Naive thymus-derived CD4-positive, alpha-beta T cell (primary cell): ENCODE measurements at places on chromosomes 5 and 9. TPM values are rescaled to one million over a fixed set of nuclear protein-coding genes. Genes with fewer than 3 reads are reported as not detected.

DNA sequence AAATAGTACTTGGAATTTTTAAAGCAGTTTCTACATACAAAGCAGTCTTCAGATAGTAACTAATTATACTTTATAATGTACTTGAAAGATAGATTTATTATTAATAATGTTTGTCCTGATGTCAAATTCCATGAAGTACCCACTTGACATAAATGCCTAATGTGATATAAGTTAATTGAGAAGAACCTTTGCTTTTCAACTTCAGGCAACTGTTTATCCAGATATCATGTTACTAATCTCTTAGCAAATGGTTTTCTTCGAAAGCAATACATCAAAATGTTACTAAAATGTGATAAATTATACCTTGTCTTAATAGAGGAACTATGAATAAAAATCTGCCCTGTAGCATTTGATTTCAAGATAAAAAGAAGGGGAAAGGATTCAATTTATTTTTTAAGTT lies 146.8 kb upstream of the FBXL17 start:
- DNase-seq, result no peak
- no peaks in the 10 kb centered on the region for H3K27me3 ChIP-seq
- H3K36me3 ChIP-seq, result no peaks in the 10 kb centered on the region
- no peaks in the 10 kb centered on the region for H3K4me1 ChIP-seq
- no peak overlapping the region for H3K4me3 ChIP-seq

DNA sequence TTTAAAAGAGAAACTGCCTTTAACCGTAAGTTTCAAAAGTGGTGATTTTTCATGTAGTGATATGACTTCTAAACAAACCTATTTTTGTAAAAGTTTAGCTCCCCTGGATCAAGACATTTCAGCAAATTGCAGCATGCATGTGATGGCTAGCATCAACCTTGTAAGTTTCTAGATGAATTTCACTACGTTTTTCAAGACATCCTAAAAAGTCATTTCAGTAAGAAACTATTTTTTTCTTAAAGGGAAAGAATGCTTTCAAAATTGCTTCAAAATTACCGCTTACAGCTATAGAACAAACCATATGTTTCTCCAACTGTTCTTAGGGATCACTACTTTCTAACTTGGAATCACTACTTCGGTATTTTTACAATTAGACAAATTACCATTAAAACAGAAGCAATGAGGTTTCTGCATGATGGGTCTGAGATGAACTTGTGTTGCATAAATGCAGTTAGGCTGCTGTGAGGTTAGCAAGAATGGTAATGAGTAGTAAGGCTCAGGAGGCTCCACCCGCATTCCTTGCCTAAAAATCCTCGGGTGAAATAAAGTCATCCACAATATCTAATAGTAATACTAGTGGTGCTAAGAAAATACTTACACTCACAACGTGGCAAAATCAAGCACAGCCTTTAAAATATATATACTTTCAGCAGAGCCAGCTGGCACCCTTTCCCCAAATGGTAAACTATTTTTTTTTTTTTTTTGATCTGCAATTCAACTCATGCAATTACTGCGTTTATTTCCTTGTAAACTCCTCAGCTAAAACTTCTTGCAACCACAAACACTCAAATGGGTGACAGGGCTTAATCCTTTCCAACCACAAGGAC lies 53.8 kb downstream of the CDC14B start:
- no peaks in the 10 kb centered on the region for H3K27me3 ChIP-seq
- H3K4me3 ChIP-seq, result peak overlapping the region; percentile 77
- DNase-seq, result no peak
- H3K36me3 ChIP-seq, result peaks cover 9% of the 10 kb centered on the region

- H3K4me3 ChIP-seq, result no peak overlapping the region
- no peak for DNase-seq
- peaks cover under 1% of the 10 kb centered on the region for H3K4me1 ChIP-seq
- no peaks in the 10 kb centered on the region for H3K36me3 ChIP-seq
These were observed 16.0 kb upstream of the JADE2 start for GRCh38 chr5:134509308-134510040.

- DNase-seq, result peak; percentile 53
- H3K4me1 ChIP-seq, result no peaks in the 10 kb centered on the region
- H3K27ac ChIP-seq, result no peak overlapping the region
- no peak overlapping the region for H3K4me3 ChIP-seq
- H3K27me3 ChIP-seq, result no peaks in the 10 kb centered on the region
These were observed 86.1 kb downstream of the ZNF354C start for GRCh38 chr5:179146277-179146676.

DNA sequence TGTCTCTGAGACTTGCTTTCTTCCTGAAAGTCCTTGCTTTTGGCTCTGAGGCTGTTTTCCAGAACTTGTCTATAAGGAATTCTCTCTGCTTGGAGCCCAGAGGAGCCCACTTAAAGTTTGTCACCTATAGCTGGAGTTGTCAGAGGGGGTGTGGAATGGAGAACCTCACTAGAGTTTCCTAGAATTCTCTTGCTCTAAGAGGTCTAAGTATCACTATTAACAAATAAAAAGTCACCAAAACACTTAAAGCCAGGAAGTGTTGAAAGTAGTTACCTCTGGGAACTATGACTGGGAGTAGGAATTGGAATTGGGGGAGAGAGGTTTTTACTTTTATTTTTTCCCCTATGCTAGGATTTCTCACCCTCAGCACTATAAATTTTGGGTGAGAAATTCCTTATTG lies 15.0 kb downstream of the SIT1 start:
- DNase-seq, result no peak
- H3K36me3 ChIP-seq, result no peaks in the 10 kb centered on the region
- H3K4me3 ChIP-seq, result no peak overlapping the region

- no peaks in the 10 kb centered on the region for H3K4me1 ChIP-seq
- no peak for DNase-seq
These were observed 41.2 kb downstream of the RCL1 start for GRCh38 chr9:4833781-4834560.

DNA sequence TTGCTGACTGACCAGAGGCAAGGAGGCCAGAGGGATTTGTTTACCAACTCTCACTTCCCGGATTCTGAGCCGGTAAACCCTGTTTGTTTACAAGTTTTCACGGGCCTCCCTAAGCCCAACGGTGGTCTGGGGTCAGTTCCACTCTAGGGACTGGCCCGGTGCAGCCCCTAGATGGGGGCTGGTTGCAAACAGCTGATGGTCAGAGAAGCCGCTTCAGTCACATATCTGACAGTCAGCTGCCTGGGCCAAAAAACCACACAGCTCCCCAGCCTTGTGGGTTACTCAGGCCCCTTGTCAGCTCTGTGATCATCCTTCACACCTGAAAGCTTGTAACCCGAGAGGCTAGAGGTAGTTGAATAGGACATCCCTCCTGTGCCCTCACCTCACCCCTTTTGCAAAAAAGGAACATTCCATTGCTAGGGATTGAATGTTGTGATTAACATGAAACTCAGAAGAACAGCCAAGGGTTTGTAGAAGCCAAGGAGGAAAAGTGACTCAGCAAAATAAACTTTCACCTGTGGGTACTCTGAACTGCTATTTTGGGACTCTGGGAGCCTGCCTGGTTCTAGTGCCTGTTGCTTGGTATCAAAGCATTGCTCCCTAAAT lies 40.4 kb downstream of the SAR1B start:
- no peak overlapping the region for H3K4me3 ChIP-seq
- H3K27me3 ChIP-seq, result no peaks in the 10 kb centered on the region
- no peak overlapping the region for H3K27ac ChIP-seq
- no peak for DNase-seq
- H3K4me1 ChIP-seq, result no peaks in the 10 kb centered on the region

DNA sequence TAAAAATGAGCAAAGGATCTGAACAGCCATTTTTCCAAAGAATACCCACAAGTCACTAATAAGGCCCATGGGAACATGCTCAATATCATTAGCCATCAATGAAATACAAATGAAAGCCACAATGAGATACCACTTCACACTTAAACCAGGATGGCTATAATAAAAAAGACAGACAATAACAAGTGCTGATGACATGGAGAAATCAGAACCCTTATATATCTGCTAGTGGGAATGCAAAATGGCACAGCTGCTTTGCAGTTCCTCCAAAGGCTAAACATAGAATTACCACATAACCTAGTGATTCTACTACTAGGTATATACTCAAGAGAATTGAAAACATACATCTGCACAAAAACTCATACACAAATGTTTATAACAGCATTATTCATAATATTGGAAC lies 83.7 kb downstream of the HOMER1 start:
- H3K27me3 ChIP-seq, result no peaks in the 10 kb centered on the region
- H3K36me3 ChIP-seq, result no peaks in the 10 kb centered on the region
- H3K27ac ChIP-seq, result no peak overlapping the region

GRCh38 chr9:75851917-75852316 lies 38.6 kb upstream of the PCSK5 start:
- H3K4me3 ChIP-seq, result no peak overlapping the region
- no peak overlapping the region for H3K27ac ChIP-seq
- DNase-seq, result no peak
- H3K36me3 ChIP-seq, result no peaks in the 10 kb centered on the region
- no peaks in the 10 kb centered on the region for H3K27me3 ChIP-seq
- no peaks in the 10 kb centered on the region for H3K4me1 ChIP-seq

GRCh38 chr9:68500457-68501381 lies 40.0 kb downstream of the TMEM252 start:
- no peak overlapping the region for H3K27ac ChIP-seq
- no peaks in the 10 kb centered on the region for H3K27me3 ChIP-seq
- H3K36me3 ChIP-seq, result no peaks in the 10 kb centered on the region
- H3K4me3 ChIP-seq, result no peak overlapping the region
- DNase-seq, result no peak
- no peaks in the 10 kb centered on the region for H3K4me1 ChIP-seq

DNA sequence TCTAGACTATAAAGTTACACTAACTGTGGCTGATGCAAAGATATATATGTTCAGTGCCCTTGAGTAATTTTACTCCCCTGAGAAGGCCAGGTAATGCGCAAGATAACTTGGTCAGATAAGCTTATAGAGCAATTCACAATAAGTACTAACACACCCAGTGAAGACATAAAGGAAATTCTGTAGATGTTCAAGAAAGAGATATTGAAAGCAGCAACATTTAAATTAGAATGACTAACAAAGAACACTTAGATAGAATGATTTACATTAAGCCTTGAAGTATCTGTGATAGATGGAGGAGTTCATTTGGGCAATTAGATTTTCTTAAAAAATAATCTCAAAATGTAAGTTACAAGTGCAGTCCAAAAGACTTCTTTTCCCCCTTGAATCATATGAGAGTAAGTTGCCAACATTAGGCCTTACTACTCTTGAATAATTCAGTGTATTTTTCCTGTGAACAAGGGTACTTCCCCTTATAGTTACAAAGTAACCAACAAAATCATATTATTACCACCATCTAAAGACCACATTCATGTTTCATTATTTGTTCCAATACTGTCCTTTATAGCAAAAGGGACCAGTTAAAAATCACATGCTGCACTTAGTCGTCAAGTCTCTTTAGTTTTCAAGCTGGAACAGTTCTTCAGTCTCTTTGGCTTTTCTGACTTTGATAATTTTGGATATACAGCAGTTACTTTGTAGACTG lies 44.4 kb upstream of the ELOVL7 start:
- no peak for DNase-seq
- no peaks in the 10 kb centered on the region for H3K36me3 ChIP-seq
- no peak overlapping the region for H3K27ac ChIP-seq
- no peak overlapping the region for H3K4me3 ChIP-seq
- H3K4me1 ChIP-seq, result no peaks in the 10 kb centered on the region

The GMCL2 gene
- not detected for total RNA-seq

The CCL19 gene
- total RNA-seq, result not detected

The CREB3 gene
- 21.6 TPM for total RNA-seq
